ENCODE measurements at places on chromosomes 5 and 9. TPM values are rescaled to one million over a fixed set of nuclear protein-coding genes. Genes with fewer than 3 reads are reported as not detected.

DNA sequence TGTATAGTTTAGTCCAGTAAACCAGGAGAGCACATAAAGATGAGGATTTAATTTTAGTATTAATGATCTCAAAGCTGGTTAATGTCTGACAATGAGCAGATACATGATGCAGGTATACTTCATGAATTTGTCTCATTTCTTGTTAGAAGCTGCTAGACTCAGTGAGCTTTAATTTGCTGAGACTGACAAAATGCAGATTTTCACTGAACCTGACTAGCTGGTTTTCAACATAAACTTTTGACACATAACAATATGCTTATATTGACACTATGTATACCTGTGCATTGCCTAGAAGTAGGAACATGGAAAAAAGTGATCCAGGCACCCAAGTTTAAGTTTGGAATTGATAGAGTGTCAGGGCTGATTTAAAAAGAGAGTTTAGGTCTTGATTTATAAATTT is 10.8 kb downstream of the UBLCP1 start:
- no peaks in the 10 kb centered on the region for H3K27me3 ChIP-seq
- H3K4me3 ChIP-seq = no peak overlapping the region
- no peaks in the 10 kb centered on the region for H3K36me3 ChIP-seq

- no peaks in the 10 kb centered on the region for H3K36me3 ChIP-seq
- H3K4me3 ChIP-seq = no peak overlapping the region
- H3K4me1 ChIP-seq = peaks cover 4% of the 10 kb centered on the region
These were observed 118.9 kb downstream of the PDZD2 start for GRCh38 chr5:31757806-31758205.

DNA sequence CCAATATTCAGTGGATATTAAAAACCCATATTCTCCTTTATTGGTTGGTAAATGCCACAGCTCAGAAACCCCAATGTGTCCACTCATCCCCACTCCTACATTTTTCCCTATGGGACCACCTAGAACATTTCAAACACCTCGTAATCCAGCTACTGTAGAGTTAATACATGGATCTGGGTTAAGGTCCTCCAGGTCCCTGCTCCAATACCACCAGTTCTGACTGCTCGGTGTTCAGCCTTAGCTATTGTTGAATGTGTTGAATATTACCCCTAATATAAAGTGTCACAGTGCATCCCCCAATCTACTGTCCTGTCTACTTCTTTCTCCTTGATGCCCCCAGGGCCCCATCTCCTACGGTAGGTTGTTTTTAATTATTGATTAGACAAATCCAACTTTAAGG is 231.5 kb downstream of the PCSK1 start:
- no peak overlapping the region for H3K4me3 ChIP-seq
- no peak overlapping the region for H3K27ac ChIP-seq
- no peaks in the 10 kb centered on the region for H3K36me3 ChIP-seq
- peaks cover 4% of the 10 kb centered on the region for H3K4me1 ChIP-seq
- no peak for DNase-seq

DNA sequence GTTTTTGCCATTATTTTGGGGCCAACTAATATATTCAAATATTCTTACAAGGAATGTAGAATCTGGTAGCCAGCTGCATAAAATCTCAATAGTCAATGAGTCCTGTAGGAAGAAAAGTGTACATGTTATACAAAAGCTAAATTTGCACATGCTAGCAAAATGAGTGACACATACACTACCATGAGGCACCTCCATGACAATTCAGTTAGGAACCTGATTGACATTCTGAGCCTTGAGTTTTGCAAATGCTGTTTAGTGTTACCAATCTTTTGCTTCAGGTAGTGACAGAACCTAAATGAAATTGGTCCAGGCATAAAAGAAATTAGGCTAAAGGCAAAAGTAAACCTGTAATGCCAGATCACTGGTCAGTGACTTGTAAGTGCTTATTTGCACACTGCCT is 6.8 kb upstream of the DAPK1 start:
- no peak overlapping the region for H3K4me3 ChIP-seq
- no peaks in the 10 kb centered on the region for H3K4me1 ChIP-seq
- DNase-seq = no peak
- H3K27me3 ChIP-seq = no peaks in the 10 kb centered on the region
- H3K27ac ChIP-seq = no peak overlapping the region

DNA sequence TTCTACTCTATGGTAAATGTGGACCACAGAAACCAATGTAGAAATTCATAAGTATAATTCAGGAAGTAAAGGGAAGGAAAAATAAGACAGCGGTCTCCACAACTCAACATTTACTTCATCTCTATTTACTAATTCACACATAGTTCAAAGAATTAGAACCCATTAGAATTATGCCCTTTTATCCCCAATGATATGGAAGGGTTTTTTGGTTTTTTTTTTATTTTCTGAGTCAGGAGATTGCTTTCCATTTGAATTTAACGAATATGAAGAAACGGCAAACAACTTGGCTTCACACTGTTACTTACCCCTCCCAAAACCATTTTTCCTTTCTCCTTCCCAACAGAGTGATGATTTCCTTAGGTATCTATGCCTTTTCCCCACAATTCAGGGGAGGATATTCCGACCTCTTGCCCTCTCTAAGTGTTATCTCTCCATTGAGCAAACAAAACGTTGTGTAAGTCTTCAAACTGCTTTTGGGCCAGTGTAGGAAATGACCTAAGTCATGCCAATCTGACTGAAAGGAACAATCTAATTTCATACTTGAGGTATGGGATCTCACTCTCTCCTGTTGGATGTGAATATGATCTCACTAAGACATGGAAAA is 72.0 kb downstream of the CETN3 start:
- no peak for DNase-seq
- no peaks in the 10 kb centered on the region for H3K27me3 ChIP-seq
- H3K27ac ChIP-seq = no peak overlapping the region
- H3K36me3 ChIP-seq = no peaks in the 10 kb centered on the region
- H3K4me3 ChIP-seq = no peak overlapping the region

DPM2 gene
- total RNA-seq = 9.6 TPM

OTULINL gene
- 1.3 TPM for total RNA-seq

SLC23A1 gene
- not detected for total RNA-seq

MCTP1 gene
- 3.2 TPM for total RNA-seq

CA9 gene
- total RNA-seq = not detected

LHX2 gene
- total RNA-seq = not detected

NEURL1B gene
- 22.0 TPM for total RNA-seq

CCL21 gene
- 7.7 TPM for total RNA-seq

All from heart left ventricle (tissue), 16 donors.